ENCODE measurements at places on chromosomes 2 and 18. TPM values are rescaled to one million over a fixed set of nuclear protein-coding genes. Genes with fewer than 3 reads are reported as not detected.

AQP12B gene
- total RNA-seq, result not detected

CDH2 gene
- total RNA-seq, result 43.1 TPM

ASPRV1 gene
- total RNA-seq, result 0.23 TPM

KYNU gene
- 285 TPM for total RNA-seq

GALNT14 gene
- 47.8 TPM for total RNA-seq

DNAH7 gene
- 1.3 TPM for total RNA-seq

ERICH2 gene
- total RNA-seq, result not detected

SIX2 gene
- total RNA-seq, result 0.97 TPM

CHST10 gene
- 13.3 TPM for total RNA-seq

REG3A gene
- not detected for total RNA-seq

SEC11C gene
- 49.9 TPM for total RNA-seq

NPPC gene
- 0.31 TPM for total RNA-seq

MBD1 gene
- total RNA-seq, result 26.4 TPM

Measured in A549 treated with Mapracorat at 1 μM for 4 hours (cell line).